ENCODE measurements at places on chromosomes 12 and 14.
A peak's percentile ranks its signal among the peaks of the same experiment; 100 is the strongest.

- no peak for DNase-seq
Measured at GRCh38 chr12:6444031-6444430, 724 bp upstream of the CD27 start.

DNA sequence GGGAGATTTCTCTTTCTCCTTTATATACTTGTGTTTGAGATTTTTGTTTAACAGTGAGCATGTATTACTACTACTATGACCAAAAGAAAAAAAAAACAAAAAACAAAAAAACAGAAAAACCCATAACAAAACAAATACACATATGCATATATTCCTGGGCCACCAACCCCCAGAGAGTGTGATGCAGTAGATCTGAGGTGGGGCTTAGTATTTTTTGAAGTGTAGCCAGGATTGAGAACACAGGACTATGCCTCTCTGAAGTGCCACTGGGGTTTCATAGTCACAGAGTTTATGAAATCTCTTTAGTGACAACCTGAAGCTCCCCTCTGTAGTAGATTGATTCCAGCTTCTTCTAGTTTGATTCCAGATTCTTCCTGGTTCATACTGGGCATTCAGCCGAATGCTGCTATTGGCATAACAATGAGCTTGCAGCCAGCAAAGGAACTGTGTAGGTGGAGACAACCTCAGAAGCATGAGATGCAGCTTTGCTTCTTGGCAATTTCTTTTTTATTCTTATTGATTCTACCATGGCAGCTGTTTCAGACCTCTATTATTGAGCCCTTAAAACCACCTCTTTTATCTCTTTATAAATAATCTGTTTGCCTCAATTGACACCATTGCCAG is 15.5 kb upstream of the ANO4 start:
- DNase-seq = no peak

GRCh38 chr14:34051966-34052657 is 101.2 kb upstream of the EGLN3 start:
- DNase-seq = no peak

DNA sequence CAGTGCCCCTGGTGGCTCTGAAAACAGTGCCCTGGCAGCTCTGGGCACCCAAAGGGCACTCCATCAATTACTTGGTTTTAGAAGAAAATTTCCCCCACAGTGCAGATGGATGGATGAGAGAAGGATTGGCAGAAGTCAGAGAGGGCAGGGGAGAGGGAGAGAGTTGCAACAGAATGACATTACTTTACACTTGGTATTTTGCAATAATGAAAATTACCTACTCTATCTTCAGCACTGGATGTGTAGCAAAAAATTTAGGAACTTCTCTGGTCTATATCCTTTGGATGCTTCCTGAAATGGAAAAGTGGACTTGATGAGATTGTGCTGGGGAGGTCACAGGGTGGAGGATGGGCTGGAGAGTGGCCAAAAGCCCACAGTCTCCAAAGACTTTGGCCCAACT is 193.2 kb downstream of the CHST11 start:
- DNase-seq = no peak

- no peak for DNase-seq
Measured at GRCh38 chr12:9673404-9674225, 4.1 kb downstream of the CLEC2D start.

- no peak for DNase-seq
Measured at GRCh38 chr14:93113678-93114067, 2.1 kb downstream of the ITPK1 start.

- no peak for DNase-seq
Measured at GRCh38 chr14:37593511-37594237, 1.4 kb downstream of the FOXA1 start.

- DNase-seq = no peak
Measured at GRCh38 chr14:86462193-86462753, 932.3 kb downstream of the FLRT2 start.

DNA sequence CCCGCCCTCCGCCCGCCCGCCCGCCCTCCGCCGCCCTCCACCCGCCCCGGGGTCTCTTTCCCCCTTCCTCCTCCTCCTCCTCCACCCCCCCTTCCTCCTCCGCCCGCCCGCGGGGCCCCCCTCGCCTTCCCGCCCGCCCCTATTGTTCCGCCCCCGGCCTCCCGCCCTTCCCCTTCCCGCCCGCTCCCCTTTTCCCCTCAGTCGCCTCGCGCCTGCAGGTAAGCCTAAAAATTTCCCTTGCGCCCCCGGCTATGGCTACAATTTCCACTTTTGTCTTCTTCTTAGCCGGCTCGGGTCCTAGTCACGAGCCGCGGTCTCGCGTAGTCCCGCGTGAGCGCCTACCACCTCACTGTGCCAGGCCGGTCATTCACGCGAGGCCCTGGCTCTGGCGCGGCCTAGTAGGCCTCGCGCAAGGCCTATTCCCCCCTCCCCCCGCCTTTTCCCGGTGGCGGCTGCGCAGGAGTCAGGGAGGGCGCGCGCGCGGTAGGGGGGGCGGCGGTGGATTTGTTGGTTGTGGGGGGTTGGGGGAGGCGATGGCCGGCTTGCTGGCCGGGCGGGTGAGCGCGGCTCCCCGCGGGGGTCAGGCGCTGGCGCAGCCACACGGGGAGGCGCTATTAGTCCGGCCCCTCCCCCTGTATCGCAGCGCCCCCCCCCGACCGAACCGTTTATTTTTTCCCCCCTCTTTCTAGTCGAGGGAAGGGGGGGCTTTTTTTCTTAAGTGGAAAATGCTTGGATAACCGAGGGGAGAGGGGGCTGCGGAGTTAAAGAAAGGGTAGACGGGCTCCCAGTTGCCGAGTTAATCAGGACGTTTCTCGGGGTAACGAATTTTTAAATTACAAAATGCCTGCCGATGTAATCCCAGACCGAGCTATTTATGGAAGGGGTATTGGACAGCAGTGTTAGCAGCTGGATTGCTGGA is 516 bp downstream of the PCBP2 start:
- peak; percentile 71 for DNase-seq

GRCh38 chr12:75482646-75483045 is 2.1 kb downstream of the GLIPR1 start:
- no peak for DNase-seq

DNA sequence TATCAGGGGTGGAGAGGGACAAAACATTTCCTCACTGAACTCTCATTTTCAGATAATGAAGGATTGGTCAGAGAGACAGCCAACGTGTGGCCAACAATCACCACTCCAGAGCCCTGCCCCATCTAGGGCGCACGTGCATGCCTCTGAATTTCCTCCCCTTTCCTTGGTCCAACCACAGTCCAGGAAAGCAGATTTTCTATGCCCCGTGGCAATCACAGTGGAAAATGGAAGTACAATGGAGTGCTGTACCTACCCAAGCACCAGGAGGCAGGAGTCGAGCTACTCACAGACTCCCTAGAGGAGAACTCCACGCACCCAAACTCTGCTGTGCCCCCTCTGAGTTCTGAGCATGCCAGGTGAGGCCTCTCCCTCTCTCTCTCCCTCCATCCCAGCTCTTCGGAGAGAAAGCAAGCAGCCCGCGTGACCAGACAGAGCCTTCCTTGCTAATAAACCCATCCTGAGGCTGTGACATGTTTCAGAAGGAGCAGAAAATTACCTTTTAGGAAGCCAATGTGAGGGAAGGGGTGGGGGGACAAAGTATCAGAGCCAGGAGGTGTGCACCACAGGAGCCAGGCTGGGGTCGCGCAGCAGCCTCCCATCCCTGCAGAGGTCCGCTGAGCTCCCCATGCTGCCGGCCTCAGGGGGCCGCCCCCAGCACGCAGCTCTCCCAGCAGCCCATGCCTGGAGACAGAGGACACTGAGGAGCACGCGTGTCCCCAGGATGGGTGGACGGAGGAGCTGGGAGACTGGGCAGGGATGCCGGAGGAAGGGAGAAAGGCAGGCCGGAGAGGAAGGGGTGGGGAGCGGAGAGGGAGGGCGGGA is 73.4 kb downstream of the PITPNM2 start:
- no peak for DNase-seq

- DNase-seq = peak; percentile 62
Measured at GRCh38 chr12:89225401-89225800, 126.9 kb downstream of the DUSP6 start.

GRCh38 chr12:1122786-1123185 is 131.8 kb downstream of the ERC1 start:
- no peak for DNase-seq

DNA sequence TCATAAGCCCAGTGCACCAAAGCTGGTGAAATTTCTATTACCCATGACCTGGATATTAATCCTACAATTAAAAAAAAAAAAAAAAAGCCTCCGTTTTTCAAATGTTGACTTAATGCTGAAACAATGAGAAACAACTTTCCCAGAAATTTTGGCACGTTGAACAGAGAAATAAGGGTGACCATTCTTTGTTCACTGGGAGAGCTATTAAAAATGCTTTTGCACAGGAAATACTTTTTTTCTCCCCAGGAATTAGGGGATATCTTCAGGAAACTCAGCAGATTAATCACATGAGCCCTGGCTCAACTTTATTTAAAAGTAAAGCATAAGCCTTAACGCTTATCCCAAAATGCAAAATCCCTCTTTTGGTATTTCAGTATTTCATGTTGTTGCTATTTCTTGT is 54.8 kb upstream of the FLRT2 start:
- no peak for DNase-seq

DNA sequence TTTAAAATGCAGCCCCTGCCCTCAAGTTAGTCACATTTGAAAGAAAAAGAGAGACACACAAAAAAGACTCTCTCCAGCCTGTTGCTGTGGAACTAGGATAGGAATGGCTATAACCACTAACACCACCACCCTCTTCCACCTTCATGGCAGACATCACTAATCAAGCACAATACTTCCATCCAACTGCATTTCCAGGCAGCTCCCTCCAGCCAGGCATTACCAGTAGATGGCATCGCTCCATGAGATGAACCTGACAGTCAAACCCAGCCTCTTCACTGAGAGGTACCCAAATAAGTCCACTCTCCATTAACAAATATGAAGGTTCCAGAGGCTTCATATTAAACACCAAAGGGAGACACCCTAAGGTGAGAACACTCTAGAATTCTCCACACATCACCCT is 24.4 kb downstream of the SLC8B1 start:
- DNase-seq = no peak

GRCh38 chr14:90375934-90376333 is 20.9 kb upstream of the CALM1 start:
- DNase-seq = no peak

DNA sequence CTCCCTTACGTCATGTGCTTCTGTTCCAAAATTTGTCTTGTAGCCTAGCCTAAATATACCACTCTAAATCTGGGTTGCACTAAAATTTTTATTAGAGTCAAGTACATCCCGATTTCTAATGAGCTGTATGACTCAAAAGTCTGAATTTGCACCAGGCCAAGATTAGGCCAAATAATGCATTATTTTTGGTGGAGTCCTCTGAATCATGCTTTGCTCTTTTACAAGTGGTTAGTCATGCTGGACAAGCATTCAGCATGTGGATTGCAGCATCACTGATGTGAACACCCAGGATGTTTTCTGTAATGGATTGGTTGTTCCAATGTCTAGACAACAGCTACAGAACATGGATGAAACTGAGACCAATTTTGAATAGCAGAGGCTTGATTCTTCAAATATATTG is 23.7 kb downstream of the HEBP1 start:
- no peak for DNase-seq

GRCh38 chr12:95820096-95820703 is 29.6 kb upstream of the NTN4 start:
- DNase-seq = no peak

- DNase-seq = no peak
Measured at GRCh38 chr14:36520601-36521525, 831 bp upstream of the NKX2-1 start.

DNA sequence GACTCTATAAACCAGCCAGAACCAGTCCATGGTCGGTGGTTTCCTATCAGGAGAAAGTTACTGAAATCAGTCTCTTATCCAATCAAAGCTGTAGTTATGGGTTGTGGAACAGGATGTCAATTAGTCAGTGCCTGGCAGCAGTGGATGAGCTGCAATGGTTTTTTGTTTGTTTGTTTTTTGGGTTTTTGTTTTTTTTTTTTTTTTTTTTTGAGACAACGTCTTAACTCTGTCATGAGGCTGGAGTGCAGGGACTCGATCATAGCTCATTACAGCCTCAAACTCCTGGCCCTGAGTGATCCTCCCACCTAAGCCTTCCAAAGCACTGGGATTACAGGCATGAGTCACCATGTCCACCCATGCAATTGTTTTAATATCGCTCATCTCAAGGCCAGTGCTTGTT is 113.3 kb upstream of the CAND1 start:
- no peak for DNase-seq

DNA sequence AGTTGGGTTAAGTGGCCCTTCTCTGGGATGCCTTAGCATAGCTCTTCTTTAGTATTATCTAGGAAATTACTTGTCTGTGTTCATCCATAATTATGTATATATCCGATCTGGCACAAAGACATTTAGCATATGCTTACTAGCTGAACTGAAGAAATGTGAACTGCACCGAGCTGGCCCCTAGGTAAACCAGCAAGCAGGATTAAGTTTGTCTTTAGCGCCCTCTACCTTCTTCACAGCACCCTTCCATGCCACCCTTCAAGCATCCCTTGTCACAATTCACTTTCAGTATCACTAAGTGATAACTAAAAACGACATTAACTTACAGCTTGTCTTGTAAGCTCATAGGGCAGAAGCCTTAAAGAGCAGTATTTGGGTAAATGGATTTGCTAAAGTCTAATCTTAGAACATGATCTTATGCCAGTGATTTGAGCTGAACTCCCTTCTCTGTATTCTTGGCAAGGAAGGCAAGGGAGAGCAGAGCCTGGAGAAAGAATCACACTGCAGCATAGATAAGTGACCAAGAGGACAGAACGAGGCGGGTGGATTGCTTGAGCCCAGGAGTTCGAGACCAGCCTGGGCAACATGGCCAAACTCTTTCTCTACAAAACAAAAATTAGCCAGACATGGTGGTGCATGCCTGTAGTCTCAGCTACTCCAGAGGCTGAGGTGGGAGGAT is 2.6 kb upstream of the HAL start:
- peak; percentile 12 for DNase-seq

- DNase-seq = no peak
Measured at GRCh38 chr12:84803661-84804060, 108.9 kb downstream of the SLC6A15 start.

- DNase-seq = no peak
Measured at GRCh38 chr12:30959110-30959710, 32.7 kb downstream of the TSPAN11 start.

DNA sequence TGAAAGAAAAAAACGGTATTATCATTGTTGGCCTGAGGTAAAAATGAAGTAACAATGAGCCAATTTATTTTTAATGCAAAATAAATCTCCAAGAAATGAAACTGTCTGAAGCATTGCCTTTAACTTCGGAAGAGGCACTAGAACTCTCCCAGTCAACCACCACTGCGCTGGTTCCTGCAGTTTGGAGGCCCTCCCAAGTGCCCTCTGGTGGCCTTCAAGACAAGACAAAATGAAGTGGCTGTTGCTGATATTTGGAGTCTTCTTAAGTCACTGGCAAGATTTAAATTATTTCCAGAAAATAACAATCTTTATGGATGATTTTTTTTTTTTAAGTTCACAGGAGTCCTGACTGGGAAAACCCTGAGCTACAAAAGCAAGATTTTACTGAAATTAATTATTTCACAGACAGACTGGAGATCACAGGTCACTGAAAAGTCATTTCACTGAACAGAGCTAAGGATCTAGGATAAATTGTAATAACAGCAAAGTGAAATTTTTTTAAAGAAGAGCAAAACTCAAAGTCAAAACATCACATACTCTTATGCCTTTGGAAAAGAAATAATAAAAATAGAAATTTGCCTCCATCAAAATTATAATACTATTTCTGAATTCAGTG is 58.2 kb downstream of the DICER1 start:
- no peak for DNase-seq

Data from activated CD4-positive, alpha-beta T cell treated with anti-CD3 and anti-CD28 coated beads for 1 hour (primary cell).